Renal cortex interstitium (tissue), 15 donors: ENCODE measurements at places on chromosomes 3 and 15.

DNA sequence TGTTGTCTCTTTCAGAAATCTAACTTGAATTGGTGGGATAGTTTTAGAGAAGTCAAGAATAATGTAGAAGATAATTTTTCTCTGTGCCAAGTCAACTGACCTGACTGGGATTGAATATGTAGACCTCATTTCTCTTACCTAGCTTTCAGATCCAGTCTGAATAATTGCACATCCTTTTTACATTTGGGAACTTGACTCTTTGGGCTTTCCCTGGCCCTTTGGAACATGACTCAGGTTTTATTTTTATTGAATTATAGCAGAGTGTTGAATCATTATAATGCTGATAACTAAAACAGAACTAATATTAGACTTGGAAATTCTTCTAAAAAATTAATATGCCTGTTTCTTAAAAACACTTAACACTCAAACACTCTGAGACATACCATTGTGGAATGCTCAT, 76.5 kb downstream of the PFN2 start:
- no peak for DNase-seq

- no peak for DNase-seq
These were observed 362.0 kb downstream of the ZPLD1 start for GRCh38 chr3:102796804-102797203.

DNA sequence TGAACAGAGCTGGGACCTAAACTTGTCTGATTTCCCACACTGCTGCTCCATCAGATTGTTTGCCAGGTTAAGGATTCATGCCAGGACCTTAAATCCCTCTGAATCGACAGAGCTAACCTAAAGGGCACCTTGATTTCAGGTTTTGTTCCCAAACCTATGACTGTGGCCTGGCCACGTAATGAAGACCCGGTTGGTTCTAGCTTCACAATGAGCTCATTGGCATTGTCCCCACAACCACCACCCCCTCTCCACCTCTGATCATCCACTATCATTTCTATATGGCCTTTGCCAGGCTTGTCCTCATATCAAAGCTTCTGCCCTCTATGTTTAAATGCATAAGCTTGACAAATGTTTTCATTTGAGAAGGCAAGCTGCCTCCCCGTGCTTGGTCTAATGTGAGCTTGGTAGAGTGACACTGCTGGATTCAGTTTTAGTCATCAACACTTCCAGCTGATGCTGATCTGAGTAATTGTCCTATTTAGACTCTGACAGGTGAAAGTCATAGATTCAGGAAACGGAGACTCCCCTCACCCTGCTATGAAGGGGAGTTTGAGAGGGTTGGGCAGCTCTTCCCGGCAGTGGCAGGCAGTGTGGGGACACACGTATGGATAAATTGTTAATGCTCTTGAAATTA, 407.1 kb upstream of the CFAP20DC start:
- no peak for DNase-seq

GRCh38 chr3:30720586-30721313, 114.3 kb downstream of the TGFBR2 start:
- DNase-seq, result no peak

- peak; percentile 70 for DNase-seq
These were observed 37.6 kb downstream of the FAM3D start for GRCh38 chr3:58628823-58629562.
